ENCODE measurements at places on chromosomes 7 and 10.

DNA sequence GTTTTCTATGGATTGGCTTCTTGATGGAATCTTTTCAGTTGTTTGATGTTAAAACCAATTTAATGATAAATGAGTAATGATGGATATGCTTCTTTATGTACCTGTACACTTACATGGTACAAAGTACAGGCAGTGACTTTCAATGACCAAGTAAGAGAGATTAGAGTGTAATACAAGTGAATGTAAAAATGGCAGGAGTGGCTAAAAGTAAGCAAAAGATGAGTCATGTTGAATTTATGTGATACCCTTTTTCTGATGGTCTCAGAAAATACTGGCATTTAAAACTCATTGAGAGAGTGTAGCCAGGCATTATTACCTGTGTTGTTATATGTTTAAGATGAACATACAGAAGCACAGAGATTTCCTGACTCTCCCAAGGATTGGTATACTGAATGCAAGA is 97.1 kb downstream of the GPR85 start:
- DNase-seq, result no peak

GRCh38 chr10:68231817-68232251 is at the start of gene ATOH7:
ATOH7 (minus strand) TSS chr10:68232113; CDS start chr10:68231677, 436 bp downstream.
- no peak for DNase-seq

- DNase-seq, result peak; percentile 74
Observed at GRCh38 chr7:77537778-77538280, 734 bp downstream of the PTPN12 start.

GRCh38 chr10:133364645-133365431 is 7.0 kb upstream of the FUOM start:
- no peak for DNase-seq

GRCh38 chr7:100612730-100613390 is 520 bp downstream of the MOSPD3 start:
- DNase-seq, result no peak
